Epithelial cell of proximal tubule (primary cell): ENCODE measurements at places on chromosomes 3 and 15. TPM values are rescaled to one million over a fixed set of nuclear protein-coding genes. Genes with fewer than 3 reads are reported as not detected.

Gene DOCK3
- total RNA-seq = 0.43 and 0.52 TPM in 2 replicates

Gene LMAN1L
- not detected in 2 replicates for total RNA-seq

Gene ITIH1
- not detected in 2 replicates for total RNA-seq

Gene ARGFX
- not detected in 2 replicates for total RNA-seq

Gene SUSD5
- total RNA-seq = 0.92 and 2.3 TPM in 2 replicates

Gene TTLL13
- not detected in 2 replicates for total RNA-seq

Gene FOXB1
- not detected in 2 replicates for total RNA-seq

Gene MKRN2
- 34.2 and 37.4 TPM in 2 replicates for total RNA-seq

Gene RASGRF1
- total RNA-seq = 1.5 and 5.9 TPM in 2 replicates

- DNase-seq = no peak
These were observed 125.4 kb downstream of the NUP210 start for GRCh38 chr3:13294442-13295351.

GRCh38 chr3:114285648-114286230, 8.1 kb upstream of the TIGIT start:
- DNase-seq = no peak

DNA sequence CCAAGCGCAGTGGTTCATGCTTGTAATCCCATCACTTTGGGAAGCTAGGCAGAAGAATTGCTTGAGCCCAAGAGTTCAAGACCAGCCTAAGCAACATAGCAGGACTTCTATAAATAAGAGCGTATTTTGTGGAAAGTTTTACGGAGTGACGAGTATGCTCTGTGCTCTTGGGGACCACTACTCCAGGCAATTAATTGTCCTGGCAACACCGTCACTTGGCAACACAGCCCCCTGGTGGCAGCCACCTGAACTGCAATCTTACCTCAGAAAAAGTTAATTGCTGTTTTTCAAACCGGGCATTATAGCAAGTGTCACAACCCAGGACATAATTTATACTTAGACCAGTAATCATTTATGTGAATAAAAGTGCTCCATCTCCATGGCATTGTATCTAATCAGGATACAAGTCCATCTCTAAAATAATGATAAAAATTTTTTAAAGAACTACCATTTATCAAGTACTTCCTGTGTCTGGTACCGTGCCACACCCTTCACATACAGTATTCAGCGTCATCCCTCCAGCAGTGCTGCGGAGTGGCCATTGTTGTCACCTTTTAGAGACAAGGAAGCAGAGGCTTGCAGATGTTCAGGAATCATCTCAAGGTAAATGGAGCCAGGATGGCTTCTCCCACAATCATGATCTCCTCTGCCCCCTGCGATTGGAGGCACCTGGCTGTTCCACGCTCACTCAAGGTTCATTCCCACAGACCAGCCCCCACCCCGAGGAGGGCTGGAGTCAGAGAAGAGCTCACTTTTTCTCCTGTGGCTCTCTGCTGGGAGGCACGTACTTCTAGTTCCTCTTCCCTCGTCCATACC, 34.5 kb downstream of the PLA2G4D start:
- no peak for DNase-seq

DNA sequence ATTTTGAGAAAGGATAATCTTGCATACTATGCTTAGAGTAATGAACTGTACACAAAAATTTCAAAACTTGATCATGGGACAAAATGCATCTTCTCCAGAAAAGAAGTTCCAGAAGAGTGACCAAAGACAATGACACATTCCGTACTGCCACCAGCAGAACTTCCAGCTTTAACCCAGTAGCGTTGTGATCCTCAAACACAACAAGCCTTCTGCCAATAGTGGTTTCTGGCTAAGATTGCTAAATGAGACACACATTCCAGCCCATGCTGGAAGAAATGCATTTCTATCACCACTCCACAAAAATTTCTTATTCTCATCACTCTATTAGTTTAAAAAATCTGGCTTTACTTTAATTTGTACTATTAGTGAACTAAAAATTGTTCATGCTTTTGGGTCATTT, 334.9 kb downstream of the TBC1D5 start:
- DNase-seq = no peak

DNA sequence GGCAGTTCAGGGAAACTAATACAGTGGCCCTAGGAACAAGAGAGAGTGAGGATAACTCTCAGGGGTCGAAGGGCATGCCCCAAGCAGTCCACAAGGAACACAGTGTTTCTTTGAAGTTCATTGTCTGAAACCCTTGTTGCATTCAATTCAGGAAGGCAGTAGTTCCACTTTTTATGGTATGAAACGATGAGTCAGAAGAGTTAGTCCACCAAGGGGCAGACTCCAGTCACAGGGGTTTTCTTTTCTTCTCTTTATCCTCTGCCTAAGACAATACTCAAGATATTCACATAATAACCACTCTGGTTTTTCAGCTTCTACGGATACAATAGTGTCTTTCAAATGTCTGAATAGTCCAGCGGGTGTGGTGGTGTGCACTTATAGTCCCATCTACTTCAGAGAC, 23.7 kb upstream of the TICRR start:
- DNase-seq = no peak

DNA sequence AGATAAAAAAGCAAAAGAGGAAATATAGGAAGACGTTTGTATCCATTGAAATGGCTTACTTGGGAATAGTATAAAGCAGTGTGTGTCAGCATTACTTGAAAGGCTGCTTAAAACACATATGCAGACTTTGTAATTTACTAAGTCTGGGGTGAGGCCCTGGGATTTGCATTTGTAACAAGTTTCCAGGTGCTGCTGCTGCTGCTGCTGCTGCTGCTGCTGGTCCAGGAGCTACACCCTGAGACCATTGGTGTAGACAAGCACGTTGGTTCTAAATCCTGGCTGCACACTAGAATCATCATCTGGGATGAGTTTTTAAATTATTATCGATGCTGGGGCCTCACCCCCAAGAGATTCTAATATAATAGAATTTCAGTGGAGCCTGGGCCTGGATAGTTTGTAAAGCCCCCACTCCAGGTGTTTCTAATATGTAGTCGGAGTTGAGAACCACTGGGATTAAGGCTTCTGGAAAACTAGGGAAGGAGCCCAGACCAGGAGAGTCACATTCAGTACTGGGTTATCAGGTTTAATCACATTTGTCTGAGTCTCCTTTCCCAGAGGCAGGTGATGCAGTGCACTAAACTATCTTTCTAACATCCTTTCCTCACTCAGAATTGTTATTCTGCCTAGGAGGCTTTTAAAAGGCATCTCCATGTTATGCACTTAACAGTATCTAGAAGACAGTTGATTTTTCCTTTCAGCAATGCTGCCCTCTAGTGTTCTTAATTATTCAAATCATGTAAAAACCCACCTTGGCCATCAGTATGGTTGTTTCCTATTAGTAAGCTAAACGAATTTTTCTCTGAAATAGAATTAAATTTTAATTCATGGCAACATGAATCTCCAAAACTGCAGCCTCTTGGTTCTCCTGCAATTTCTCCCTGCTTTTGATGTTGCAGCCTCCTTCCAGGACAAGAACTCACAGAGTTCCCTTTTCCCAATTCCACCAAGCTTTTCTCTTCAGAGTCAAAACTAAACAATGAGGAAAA, 45.4 kb downstream of the SSR3 start:
- no peak for DNase-seq

DNA sequence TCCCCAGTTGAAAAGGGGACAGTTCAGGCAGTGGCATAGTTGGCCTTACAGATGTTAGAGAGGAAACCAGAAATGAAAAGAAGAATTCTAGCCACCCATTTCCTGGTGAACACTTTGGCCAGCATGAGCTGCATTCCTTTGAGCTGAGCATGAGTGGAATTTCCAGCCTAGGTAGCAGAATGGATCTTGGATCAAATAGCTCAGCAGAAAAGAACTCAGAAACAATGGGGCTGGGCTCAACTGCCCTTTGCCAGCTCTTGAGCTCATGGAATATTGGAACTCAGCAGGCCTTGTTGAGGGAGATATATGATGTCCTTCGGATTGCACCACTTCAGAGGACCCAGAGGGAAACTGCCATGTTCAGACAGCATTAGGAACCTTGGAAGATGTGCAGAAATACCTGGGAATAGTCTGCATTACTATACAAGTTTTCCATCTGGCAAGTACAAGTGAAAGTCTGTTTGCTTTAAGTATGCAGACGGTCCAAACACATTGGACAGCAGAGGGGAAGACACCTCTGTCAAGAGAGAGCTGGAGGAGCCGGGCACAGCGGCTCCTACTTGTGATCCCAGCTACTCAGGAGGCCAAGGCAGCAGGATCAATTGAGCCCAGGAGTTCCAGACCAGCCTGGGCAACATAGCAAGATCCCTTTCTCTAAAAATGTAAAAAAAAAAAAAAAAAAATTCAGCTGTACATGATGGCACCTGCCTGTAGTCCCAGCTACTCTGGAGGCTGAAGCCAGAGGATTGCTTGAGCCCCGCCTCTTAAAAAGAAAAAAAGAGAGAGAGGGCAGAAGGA, 3.1 kb upstream of the CDV3 start:
- peak; percentile 97 for DNase-seq

DNA sequence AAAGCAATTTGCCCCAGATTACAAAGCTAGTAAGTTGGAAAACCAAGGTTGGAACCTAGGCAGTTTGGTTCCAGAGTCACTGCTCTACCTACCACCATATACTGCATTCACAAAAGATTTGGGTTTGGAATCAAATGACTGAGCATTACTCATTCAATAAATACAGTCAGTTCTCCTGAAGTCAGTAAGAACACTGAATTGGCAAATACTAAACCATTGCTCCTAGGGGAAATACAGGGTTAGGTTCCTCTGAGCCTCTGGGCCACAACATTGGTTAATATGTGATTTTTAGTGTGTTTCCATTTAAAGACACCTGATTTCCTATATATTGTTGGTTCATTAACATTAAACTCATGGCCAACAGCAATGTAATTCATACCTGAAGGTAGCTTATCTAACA, 2.1 kb upstream of the EIF5A2 start:
- DNase-seq = no peak

- DNase-seq = no peak
These were observed 147.4 kb downstream of the DUT start for GRCh38 chr15:48478581-48478980.

DNA sequence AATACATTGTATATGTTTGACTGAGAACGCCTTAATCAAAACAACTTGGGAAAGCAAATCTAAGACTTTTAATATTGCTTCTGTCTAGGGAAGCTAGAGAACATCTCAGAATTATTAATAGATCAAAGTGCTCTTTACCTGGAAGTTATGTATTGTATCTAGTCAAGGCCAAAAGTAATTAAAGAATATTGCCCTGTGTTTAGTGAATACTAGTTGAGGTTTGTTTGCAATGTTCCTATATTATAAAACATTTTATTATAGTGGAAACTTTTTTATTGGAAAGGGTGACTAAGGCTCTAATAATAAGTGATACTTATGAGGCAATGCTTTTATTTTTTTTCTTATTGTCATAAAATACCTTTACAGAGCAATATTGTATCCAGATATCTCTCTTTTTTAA, 118.2 kb downstream of the CADM2 start:
- DNase-seq = no peak
